ENCODE measurements at places on chromosomes 5 and 9.

GRCh38 chr5:172973127-172973916 is 10.2 kb upstream of the ATP6V0E1 start:
- DNase-seq, result peak; percentile 79

DNA sequence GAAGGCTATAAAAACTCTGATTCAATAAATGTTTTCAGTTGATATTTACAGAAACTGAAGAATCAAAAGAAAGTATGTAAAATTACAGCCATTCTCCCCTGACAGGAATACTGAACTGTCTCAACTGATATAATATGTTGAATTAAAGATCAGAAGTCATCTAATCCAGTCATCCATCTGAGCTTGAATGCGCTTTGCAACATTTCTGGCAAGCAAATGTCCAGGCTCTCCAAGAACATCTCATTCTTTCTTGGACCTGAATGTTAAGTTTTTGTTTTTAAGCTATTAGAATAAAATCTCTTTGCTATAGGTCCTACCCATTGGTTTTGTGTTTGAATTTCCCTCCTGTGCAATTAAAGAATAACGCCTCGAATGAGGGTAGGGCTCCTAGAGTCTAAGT is 120.5 kb downstream of the MPDZ start:
- no peak for DNase-seq

DNA sequence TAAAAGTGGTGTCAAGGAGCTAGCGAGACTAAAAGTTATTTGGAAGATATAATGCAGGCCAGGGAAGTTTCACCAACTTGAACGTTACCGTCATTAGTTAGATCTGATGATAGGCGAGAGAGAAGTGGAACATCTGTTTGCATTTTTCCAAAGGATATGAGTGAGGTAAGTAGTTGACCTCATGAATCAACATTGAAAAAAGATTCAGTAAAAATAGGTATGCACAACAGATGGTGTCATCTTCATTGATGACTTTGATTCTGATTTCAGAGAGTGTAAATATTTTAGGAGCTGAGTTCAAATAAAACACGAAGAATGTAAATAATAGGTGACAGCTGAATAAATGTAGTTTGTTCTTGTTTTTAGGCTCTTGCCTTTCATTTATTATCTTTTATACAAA is 998.9 kb upstream of the CDH6 start:
- no peak for DNase-seq

- peak; percentile 47 for DNase-seq
Observed at GRCh38 chr9:102521097-102521755, 473.9 kb upstream of the CYLC2 start.

GRCh38 chr5:135705941-135706466 is 127.2 kb upstream of the CXCL14 start:
- DNase-seq, result no peak

- no peak for DNase-seq
Observed at GRCh38 chr5:10046676-10047075, 203.0 kb downstream of the ATPSCKMT start.

DNA sequence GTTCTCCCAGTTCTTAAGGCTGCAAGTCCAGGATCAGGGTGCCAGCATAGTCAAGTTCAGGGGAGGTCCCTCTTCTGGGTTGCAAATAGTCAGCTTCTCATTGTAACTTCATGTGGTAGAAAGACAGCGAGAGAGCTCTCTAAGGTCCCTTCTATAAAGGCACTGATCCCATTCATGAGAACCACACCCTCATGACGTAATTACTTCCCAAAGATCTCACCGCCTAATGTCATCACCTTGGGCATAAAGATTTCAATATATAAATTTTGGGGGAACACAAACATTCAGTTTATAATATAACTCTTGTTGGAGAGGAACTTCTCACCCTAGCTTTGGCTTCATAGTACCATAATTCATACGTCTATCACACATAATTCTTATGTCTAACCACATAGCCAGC is 203.9 kb upstream of the VLDLR start:
- DNase-seq, result no peak

GRCh38 chr5:26553079-26553478 is 485.3 kb downstream of the CDH9 start:
- peak; percentile 55 for DNase-seq

DNA sequence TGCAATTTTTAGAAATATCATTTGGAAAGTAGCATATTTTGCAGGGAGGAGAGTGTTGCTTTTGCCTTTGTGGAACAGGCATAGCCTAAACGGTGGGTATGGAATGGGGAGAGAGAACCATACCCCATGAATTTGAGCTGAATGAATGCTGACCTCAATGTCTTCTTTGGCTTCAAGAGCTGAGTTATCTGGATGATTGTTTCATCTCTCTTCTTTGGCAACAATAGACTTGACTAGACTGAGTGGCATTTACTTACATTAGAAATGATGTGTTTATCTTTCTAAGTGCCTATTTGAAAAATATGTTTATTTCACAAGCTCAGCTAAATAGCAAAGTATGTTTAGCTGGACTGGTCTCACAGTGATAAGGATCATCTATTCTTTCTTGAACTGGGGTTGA is 42.8 kb downstream of the SPEF2 start:
- DNase-seq, result no peak

- peak; percentile 49 for DNase-seq
Observed at GRCh38 chr9:127846443-127847177, 7.8 kb downstream of the ENG start.

GRCh38 chr5:154430466-154430865 is 15.3 kb upstream of the SAP30L start:
- DNase-seq, result no peak

- peak; percentile 81 for DNase-seq
Observed at GRCh38 chr9:2727966-2728613, 10.8 kb downstream of the KCNV2 start.

DNA sequence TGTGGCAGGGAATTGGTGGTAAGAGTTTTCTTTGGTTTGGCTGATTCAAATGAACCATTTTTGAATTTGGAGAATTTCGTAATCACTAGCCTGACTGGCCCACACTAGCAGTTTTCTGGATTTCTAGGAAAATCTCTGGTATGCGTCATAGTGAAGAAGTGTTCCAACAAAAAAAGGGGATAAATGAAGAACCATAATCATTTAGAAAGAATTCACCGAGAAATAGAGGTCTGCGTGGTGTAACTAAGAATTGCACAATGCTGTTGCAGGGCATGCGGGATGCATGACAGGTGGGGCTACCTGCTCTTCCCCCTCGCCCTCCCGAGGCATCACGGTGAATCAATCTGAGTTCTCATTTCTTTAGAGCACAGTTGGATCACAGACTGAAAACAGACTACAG is 232.3 kb upstream of the PAPPA start:
- DNase-seq, result peak; percentile 78
